Right hindlimb (tissue), 1 donor: ENCODE measurements at places on chromosomes 11 and 22.

- no peak for DNase-seq
Observed at GRCh38 chr11:102192349-102193066, 82.3 kb downstream of the YAP1 start.

- no peak for DNase-seq
Observed at GRCh38 chr22:49008682-49009235, 818.9 kb downstream of the BRD1 start.

GRCh38 chr22:49767355-49768062, 60.2 kb downstream of the BRD1 start:
- peak; percentile 16 for DNase-seq

- DNase-seq = no peak
Observed at GRCh38 chr11:31640611-31641010, 131.0 kb downstream of the ELP4 start.

GRCh38 chr22:20779818-20780158, 5.9 kb downstream of the SERPIND1 start:
- no peak for DNase-seq

DNA sequence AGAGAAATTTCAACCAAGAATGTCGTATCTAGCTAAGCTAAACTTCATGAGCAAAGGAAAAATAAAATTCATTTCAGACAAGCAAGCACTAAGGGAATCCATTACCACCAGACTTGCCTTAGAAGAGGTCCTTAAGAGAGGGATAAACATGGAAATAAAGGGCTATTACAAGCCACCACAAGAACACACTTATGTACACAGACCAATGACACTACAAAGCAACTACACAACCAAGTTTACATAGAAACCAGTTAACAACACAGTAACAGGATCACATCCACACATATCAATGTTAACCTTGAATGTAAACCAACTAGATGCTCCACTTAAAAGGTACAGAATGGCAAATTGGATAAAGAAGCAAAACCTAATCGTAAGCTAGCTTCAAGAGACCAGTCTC, 38.0 kb downstream of the TMEM123 start:
- DNase-seq = no peak

DNA sequence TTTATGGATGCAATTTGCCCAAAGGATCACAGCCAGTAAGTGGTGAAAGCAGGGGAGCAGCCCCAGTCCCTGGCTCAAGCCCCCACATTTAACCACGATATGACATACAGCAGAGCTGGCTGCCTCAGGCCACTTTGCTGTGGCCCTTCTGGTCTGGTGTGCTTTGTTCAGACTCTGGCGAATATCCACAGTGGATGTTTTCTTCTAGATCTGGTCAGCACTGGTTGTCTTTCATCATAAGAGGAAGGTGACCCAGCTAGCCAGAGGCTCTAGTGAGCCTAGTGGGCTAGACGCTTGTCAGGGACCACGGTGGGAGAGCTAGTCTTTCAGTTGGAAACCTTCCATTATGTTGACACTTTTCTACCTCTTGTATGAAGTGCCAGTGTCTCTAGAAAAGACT, 42.5 kb downstream of the DGCR2 start:
- no peak for DNase-seq

- no peak for DNase-seq
Observed at GRCh38 chr11:9473408-9473807, 12.6 kb downstream of the ZNF143 start.

DNA sequence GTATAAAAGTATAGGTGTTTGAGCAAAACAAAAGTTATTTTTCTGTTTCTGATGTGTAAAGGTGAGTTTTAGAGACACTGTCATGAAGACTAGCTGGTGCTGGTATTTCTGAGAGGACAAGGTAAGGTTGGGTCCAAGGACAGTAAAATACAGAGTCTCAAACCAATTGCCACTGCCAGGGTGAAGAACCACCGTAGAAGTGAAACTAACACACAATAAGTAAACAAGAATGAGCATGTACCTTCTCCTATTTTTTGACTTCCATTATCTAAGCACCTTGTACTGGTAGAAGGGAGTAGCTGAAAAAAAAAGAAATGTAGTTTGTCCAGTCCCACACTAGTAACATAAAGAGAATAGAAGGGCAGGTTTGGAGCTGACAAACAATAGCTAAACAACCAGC, 117.3 kb downstream of the TTC28 start:
- no peak for DNase-seq

- DNase-seq = no peak
Observed at GRCh38 chr11:90321018-90321417, 98.2 kb upstream of the CHORDC1 start.

DNA sequence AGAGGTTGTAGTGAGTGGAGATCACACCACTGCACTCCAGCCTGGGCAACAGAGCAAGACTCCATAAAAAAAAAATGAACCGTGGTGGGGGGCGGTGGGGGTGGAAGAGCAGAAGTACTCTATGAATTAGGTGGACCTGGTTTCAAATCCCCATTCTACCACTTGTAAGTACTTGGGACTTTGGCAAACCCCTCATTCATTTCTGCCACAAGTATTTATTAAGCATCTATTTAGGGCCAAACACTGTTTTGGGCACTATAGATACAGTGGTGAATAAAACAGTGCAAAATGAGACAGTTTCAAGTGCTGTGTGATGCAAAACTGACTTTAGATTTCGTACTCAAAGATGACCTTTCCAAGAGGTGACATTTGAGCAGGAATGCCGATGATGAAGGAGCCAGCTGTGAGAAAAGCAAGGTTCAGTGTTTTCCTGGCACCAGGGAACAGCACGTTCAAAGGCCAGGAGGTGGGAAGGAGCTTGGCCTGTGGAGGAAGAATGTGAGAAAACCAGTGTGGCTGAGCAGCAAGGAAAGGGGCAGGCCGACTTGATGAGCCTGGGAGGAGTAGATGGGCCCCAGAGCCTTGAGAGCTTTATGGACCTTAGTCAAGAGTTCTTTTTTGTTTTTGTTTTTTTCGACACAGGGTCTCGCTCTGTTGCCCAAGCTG, 1.4 kb upstream of the TMEM134 start:
- no peak for DNase-seq

GRCh38 chr22:23898006-23898974, 4.1 kb downstream of the MIF start:
- DNase-seq = no peak

- no peak for DNase-seq
Observed at GRCh38 chr11:12792590-12792989, 118.4 kb downstream of the TEAD1 start.

DNA sequence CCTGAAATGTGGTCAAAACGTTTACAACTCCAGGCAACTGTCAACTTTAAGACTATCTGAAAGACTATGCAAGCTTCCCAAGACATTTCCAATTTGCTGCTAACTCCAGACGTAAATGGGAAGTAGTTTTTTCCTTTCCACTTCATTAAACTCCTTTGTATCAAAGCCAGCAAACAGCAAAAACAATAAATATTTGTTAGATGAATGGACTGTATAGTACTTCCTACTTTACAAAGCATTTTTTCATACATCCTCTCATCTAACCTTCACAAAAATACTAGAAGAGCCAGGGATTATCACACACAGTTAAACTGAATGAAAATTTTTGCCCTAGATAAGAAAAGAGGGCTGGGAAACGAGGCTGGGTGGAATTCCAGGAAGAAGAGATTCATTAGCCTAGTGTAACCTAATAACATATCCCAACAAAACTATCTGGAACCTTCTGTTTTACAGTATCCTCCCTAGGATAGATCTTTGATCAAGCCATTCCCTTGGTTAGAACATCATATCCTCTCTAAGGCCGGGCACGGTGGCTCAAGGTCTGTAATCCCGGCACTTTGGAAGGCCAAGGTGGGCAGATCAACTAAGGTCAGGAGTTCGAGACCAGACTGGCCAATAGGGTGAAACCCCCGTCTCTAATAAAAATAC, 10.4 kb downstream of the NUP98 start:
- DNase-seq = no peak

DNA sequence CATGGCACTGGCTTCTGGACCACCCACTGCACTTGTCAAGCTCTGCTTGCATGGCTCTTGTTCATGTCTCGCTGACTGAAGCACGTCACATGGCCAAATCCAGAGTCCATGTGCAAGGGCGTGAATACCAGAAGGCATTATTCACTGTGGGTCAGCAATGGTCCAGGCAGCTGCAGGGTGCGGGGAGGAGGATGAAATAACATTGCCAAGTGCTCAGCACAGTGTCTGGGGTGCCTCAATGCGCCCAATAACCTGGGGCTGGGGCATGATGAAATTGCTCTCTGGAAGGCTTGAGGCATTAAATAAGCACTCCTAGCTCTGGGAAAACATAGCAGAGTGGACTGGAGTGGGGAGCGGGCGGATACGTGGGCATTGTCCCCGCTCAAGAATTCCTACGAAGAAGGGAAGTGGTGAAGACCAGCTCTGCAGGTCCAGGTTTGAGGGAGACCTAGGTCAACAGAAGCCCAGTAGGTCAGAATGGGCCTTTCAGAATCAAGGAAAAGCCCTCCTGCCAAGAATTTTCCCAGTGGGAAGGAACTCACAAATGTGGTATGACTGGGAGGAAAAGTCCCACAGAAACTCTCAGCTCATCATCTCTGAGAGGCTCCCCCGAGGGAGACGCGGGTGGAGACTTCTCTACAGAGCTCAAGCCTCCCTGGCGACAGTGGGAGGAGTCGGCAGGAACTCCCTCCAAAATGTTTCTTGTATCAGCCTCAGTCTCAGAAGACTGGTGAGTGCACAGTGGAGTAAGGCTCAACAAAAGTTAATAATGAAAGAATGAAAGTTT, 15.3 kb upstream of the ACCSL start:
- no peak for DNase-seq
